ENCODE measurements at places on chromosomes 1 and 21. TPM values are rescaled to one million over a fixed set of nuclear protein-coding genes. Genes with fewer than 3 reads are reported as not detected.

- DNase-seq: no peak
Measured at GRCh38 chr1:41810446-41810845, 108.3 kb downstream of the HIVEP3 start.

The ACTL8 gene
- polyA plus RNA-seq: 0.63 TPM

- no peak for DNase-seq
Measured at GRCh38 chr1:227556288-227556687, 7.1 kb upstream of the ZNF678 start.

DNA sequence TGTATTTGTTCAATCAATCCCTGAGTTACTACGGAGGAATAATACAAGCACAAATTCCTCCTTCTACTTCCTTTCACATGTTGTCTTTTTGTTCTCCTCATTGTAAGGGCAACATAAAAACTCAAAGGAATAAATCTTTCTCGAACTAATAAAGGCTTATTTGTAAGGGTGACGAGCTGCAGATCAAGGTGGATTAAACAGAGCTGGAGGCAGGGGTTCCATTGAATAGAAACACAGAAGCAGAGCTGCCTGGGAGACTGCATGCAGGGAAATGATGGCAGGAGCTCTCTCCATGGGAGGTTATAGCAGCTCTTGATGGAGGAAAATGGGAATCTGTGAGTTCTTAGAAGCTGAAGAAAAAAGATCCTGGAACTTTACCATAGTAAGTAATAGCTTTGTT is 160.2 kb downstream of the CYYR1 start:
- no peak for DNase-seq

The OR2G6 gene
- not detected for polyA plus RNA-seq

- DNase-seq: no peak
Measured at GRCh38 chr1:230661976-230662375, 19.7 kb downstream of the COG2 start.

The SLC1A7 gene
- 1.2 TPM for polyA plus RNA-seq

The DESI2 gene
- polyA plus RNA-seq: 15.0 TPM

DNA sequence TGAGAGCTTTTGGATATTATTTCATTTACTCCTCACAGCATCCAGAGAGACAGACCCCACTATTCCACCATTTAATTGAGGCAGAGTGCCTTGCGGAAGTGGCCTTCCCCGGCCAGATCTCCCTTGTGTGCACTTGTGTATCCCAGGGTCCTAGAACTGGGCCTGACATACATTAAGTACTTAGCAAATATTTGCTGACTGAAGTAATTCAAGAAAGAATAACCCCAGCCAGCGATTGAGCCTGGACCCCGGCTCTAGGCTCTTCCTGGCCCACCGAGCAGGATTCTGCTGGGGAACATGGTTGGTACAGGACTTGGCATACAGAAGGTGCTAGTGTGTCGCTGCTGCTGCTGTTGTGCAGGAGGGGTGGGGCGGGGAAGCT is 8.4 kb downstream of the DMRTA2 start:
- DNase-seq: no peak

- DNase-seq: no peak
Measured at GRCh38 chr1:246166841-246167240, 340.2 kb downstream of the SMYD3 start.

The RPE65 gene
- polyA plus RNA-seq: not detected

GRCh38 chr1:189429610-189430009 is 1048.1 kb downstream of the BRINP3 start:
- no peak for DNase-seq

DNA sequence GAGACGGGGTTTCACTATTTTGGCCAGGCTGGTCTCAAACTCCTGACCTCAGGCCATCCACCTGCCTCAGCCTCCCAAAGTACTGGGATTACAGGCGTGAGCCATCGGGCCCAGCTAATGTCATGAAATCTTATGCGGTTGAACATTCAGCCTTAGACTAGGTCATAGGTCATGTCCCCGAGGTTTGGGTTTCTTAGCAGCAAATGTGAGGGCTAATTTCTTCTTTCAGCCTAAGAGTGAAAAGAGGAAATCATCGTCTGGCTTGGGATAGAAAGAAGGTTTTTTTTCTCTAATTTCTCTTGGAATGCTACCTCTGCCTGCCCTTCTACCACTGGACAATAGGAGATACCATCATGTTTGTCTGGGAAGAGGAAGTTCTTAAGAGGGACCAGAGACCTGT is 18.0 kb upstream of the PIK3CD start:
- DNase-seq: no peak

The SLAMF6 gene
- polyA plus RNA-seq: 0.60 TPM

DNA sequence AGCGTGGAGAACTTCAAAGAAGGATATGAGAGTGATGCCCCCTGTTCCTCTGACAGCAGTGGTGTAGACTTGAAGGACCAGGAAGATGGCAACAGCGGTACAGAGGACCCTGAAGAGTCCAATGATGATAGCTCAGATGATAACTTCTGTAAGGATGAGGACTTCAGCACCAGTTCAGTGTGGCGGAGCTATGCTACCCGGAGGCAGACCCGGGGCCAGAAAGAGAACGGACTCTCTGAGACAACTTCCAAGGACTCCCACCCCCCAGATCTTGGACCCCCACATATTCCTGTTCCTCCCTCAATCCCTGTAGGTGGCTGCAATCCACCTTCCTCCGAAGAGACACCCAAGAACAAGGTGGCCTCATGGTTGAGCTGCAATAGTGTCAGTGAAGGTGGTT is 14.0 kb downstream of the CERS2 start:
- DNase-seq: peak; percentile 46

GRCh38 chr1:47577303-47578025 is 139.6 kb downstream of the FOXD2 start:
- DNase-seq: no peak

The HOOK1 gene
- polyA plus RNA-seq: 31.4 TPM

DNA sequence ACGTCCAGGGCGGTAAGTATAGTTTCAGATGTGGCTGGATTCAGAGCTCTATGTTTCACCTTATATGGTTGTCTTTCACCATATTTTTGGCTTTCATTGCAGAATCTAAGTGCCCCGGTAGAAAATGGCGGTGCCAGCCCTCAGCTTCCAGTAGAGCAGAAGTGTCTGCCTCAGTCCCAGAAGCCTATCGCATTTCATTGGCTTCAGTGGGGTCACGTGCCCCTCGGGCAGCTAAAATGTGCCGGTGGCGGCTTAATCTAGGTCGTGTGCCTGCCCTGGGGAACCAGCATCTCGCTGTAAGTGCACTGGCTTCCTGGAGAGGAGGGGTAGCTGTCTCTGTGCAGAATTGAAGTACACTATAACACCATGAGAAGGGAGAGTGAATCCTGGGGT is 107.4 kb upstream of the MAGI3 start:
- no peak for DNase-seq

DNA sequence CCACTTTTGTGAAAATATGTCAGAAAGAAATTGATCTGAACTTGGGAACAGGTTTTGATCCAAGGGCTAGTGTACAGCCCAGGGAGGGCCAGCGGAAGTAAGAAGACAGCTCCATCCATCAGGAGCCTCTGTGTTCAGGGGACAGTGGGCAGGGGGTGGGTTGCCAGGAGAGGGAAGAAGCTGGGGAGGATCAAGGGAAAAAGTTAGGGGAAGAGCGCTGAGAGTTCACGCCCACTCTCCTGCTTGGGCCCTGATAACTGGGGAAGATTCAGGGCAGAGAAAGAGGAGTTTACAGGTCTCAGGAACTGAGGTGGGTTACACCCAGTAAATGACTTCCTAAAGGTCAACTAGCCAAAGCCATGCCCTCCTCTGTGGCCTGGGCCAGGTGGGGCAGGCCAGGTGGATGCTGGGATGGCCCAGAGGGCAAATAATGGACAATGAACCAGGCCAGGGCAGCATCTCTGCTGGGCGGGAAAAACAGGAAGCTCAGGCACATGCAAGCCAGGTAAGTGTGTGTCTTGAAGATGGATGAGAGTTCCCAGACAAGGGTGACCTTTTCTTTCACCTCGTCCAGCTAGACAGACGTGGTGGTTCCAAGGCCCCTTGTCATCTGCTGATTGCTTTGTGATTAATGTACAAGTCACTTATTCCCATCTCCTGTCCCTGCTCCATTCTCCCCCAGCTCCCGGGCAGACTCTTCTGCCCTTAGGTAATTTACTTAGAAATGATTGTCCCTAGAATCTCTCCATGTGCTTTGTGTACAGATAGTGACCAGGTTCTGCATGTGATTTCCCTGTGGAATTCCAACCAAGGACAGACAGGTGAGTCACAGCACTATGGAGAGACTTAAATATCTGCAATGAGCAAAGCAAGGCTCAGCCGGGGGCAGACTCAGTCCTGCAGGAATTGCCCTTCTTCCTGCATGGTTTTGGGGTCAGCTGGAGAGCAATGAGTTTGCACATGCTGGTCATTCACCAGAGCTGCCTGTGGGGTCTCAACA is 57.0 kb downstream of the MDM4 start:
- peak; percentile 0 for DNase-seq

The LYPD8 gene
- 176 TPM for polyA plus RNA-seq

The TLCD4 gene
- 12.0 TPM for polyA plus RNA-seq

DNA sequence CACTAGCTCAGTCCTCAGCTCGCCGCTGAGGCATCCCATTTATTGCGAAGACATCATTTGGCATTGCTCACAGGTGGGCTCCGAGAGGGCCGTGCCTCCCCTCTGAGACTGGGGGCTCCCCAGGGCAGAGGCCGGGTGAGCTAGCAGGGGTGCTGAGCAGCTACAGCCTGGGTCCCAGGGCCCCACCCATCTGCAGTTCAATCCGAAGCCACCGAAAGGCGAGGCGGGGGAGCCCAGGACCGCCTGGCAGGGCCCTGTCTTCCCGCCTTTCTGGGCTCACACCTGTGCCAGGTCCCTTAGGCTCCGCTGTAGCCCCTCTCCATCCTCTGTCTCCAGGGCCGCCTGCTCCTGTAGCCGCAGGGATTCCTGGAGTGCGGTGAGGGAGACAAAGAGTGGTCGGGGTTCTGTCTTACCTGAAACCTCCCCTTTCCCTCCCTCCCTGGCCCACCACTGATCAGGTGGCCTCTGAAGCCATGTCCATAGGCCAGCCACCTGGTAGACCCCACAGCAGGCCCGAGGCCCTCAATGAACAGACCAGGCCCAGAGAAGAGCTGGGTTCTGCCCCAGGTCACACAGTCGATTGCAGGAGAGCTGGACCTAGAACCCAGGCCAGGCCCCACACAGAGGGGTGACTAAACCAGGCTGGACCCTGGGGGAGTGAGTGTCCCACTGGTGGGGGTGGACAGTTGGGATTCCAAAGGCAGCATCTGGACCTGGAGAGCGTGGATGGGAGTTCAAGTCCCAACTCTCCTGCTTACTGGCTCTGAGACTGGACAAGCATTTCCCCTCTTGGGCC is 18.1 kb upstream of the NBPF1 start:
- DNase-seq: peak; percentile 84

- no peak for DNase-seq
Measured at GRCh38 chr1:56837244-56837939, 17.2 kb upstream of the C8A start.

The RBBP4 gene
- polyA plus RNA-seq: 81.1 TPM

- no peak for DNase-seq
Measured at GRCh38 chr1:65104854-65105534, 43.0 kb upstream of the AK4 start.

GRCh38 chr1:214296860-214297745 is 16.1 kb downstream of the SMYD2 start:
- DNase-seq: no peak

- DNase-seq: no peak
Measured at GRCh38 chr1:89880679-89881078, 59.8 kb downstream of the LRRC8D start.

The IL20 gene
- not detected for polyA plus RNA-seq
